ENCODE measurements at places on chromosomes 7 and 10.

DNA sequence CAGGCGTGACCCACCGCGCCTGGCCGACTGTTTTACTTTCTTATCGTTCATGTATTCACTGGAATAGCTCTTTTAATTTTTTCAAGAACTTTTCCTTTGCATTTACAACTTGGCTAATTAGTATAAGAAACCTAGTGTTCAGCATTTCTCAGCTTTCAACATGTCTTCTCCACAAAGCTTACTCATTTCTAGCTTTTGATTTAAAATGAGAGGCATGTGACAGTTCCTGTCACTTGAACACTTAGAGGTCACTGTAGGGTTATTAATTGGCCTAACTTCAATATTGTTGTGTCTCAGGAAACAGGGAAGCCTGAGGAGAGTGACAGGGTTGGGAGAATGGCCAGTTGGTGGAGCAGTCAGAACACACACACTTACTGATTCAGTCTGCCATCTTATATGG is 125.1 kb upstream of the GPR22 start:
- DNase-seq: no peak

DNA sequence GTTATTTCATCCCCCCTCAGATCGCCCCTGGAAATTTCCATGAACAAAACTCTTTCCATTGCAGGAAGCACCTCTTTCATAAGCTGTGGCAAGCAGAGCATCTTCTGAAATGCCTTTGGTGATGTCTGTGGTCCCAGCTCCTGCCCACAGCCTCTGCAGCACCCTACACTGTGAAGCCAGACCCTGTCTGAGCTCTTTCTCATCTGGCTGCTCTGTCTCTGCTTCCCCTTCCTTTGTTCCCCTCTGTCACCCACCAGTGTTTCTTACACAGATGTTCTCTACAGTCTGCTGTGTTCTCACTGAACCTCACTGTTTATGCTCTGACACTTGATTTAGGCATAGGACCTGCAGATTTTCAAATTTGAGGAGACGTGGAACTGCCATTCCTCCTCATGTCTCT is 1.9 kb upstream of the TAS2R39 start:
- no peak for DNase-seq

- DNase-seq: peak; percentile 76
Measured at GRCh38 chr7:786472-787255, 45.6 kb upstream of the SUN1 start.

- no peak for DNase-seq
Measured at GRCh38 chr10:21036757-21037156, 139.6 kb upstream of the NEBL start.

DNA sequence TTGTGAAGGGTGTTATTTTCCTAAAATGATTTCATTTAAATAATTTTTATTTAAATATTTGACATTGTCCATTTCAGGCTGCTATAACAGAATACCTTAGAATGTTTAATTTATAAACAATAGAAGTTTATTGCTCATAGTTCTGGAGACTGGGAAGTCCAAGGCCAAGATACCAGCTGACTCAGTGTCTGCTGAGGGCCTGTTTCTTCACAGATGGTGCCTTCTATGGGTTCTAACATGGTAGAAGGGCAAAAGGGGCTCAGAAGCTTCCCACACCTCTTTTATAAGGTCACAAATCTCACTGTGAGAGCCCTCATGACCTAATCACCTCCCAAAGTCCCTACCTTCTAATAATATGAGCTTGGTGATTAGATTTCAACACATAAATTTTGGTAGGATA is 50.7 kb downstream of the MTURN start:
- DNase-seq: no peak

- DNase-seq: no peak
Measured at GRCh38 chr7:108301387-108301786, 154.8 kb downstream of the NRCAM start.

GRCh38 chr7:36742911-36743775 is 18.8 kb upstream of the AOAH start:
- no peak for DNase-seq

DNA sequence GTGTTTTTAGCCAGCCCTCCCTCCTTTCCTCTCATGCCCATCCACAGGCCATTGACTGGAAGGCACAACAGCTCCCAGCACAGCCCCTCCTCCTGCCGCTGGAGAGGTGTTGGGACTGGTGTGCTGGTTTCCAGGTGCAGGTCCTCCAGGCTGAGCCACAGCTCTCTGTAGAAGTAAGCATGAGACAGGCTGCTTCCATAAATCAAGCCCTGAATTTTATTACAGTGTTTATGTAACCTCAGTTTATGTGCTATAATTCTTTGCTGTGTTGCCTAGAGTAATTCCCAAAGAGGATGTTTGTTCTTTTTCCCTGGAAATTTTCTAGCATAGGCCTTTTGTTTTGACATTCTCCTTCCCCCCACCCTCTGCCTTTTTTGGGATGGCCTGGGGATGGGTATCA is 445.8 kb downstream of the AUTS2 start:
- DNase-seq: no peak

- no peak for DNase-seq
Measured at GRCh38 chr7:12358694-12359093, 45.0 kb downstream of the VWDE start.

DNA sequence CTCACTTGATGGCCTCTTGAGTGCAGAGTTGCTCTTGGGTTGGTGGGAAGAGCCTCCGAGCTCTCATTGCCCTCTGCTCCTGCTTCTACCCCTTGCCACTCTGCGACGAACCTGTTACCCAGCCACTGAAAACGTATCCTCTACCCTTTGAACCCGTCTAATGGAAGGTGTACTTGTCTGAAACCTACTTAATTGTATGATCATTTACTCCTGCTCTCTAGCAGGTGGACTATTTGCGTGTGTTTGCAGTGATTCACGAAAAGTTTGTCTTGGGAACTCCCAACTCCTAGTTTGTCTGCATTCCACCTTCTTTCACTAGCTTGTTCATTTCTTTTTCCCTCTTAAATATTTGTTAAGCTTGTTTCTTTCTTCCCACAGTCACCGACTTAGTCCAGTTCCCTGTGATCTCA is 503 bp downstream of the CROT start:
- DNase-seq: no peak

GRCh38 chr7:42127232-42127622 is 109.8 kb downstream of the GLI3 start:
- DNase-seq: no peak

- DNase-seq: no peak
Measured at GRCh38 chr10:103111031-103111917, 81.8 kb downstream of the NT5C2 start.

GRCh38 chr7:138625849-138626230 is 75.3 kb downstream of the SVOPL start:
- DNase-seq: no peak

DNA sequence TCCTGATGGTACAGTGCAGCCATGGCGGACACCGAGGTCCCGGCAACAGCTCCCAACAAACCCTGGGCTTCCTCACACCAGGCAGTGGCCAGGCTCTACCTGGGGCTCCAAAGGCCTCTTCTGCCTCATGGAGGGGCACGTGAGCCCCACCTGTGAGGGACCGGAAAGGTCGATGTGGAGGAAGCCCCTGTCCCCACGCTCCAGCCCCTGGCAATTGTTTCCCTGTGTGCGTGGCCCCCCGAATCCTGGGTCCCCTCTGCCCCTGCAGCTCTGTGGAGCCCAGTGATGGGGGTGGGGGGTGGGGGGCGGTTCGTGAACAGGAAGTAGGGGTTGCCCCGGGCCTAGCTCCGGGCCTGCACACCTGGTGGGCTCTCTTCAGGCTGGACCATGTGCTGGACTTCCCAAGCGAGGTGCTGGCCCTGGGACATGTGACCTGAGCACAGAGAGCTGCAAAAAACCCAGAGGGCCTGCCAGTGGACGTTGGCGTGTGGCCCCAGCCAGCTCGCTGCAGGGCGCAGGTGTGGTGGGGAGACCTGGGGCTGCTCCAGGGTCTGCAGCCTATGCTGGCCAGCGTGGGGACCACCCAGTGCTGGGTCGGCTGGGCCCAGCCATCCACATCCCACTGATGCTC is 72.6 kb downstream of the INPP5A start:
- DNase-seq: no peak

GRCh38 chr7:118629898-118630438 is 405.5 kb downstream of the ANKRD7 start:
- DNase-seq: no peak

DNA sequence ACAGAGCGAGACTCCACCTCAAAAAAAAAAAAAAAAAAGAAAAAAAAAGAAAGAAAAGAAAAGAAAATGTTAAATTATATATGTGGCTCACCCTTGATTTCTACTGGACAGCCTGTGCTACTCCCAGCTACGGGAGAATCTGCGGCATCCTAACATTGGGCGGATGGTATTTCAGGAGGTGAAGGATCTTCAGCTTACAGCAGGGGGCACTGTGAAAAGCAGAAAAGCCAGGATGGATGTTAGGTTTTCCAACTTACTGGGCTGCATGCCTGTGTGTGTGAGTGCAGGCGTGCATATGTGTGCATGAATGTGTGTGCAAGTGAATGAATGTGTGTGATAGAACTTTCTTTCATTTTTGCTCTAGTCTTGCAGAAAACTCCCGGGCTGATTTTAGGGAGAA is 1066.5 kb downstream of the TYW1 start:
- no peak for DNase-seq

GRCh38 chr7:155722936-155723335 is 78.5 kb downstream of the RBM33 start:
- no peak for DNase-seq

DNA sequence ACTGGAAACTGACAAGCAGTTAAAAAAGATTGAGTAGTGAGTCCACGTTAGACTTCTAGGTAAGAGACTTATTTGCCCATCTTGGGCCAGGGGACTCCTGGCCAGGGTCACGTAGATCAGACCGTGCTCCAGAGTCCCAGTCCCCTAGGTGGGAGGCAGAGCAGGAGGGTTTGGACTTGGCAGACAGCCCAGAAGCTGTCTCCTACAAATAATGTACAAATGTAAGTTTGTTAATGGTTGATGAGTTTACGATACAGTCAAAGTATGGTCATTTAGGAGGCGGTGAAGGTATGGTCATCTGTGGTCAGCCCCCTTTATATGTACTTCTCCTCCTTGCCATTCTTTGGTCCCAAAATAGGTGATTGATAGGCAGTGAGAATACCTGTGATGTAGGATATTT is 28.2 kb downstream of the INPP5F start:
- no peak for DNase-seq

- no peak for DNase-seq
Measured at GRCh38 chr7:151076863-151077704, 3.5 kb downstream of the FASTK start.

- DNase-seq: no peak
Measured at GRCh38 chr7:70436790-70437350, 695.1 kb upstream of the GALNT17 start.

GRCh38 chr10:78648256-78648860 is 420.4 kb upstream of the ZMIZ1 start:
- DNase-seq: no peak

DNA sequence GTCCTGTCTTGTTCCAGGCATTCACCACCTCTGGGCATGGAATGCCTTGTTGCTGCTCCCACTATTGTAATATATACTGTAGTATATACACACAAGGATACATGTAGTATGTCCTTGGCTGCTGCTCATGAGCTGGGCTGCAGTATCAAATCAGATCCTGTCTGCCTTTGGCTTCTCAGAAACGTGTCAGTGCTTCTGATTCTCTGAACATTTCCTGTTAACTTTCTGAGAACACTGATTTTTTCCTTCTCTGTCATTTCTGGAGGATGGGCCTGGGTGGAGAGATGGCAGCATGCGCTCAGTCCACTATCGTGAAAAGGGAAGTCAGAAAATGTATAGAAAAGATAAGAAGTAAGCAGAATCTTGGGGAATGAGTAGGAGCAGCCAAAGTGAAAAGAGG is 12.2 kb downstream of the SFTPA2 start:
- no peak for DNase-seq

DNA sequence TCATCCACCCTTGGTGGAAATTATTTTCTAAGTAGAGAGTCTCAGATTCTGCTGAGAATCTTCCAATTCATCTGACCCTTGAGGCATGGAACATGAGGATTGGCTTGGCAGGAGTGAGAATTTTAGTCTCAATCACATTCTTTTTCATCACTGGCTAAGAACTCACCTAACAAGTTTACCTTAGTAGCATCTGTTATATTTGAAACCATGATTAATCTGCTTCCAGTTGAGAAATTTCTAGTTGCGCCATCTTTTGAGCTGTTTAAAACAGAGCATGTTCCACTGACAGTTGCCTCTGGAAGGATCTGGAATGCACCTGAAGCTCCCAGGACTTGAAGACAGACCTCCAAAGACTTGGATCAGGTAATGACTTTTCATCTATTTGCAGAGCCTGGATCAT is at the start of gene LIPK:
TSS of gene LIPK (plus strand) at position 292 of the 400 bp plus-strand sequence. CDS start 18,295 bp downstream, outside the sequence.
- DNase-seq: no peak

DNA sequence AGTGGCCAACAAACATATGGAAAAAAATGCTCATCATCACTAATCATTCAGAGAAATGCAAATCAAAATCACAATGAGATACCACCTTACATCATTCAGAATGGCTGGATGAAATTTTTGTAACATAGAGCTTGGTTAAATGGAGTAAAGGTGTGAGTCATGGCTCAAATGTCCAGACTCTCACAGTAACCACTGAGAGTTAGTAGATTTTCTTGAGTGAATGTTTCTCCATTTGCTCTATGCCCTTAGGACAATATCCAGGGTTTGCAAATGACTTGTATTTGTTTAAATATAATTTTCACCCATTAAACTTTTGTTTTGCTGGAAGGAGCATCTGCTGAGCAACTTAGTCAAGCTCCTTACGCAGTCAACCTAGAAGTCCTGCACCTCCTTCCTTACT is 967.2 kb downstream of the XPNPEP1 start:
- DNase-seq: no peak

- no peak for DNase-seq
Measured at GRCh38 chr7:28347475-28348318, 64.6 kb upstream of the CREB5 start.

DNA sequence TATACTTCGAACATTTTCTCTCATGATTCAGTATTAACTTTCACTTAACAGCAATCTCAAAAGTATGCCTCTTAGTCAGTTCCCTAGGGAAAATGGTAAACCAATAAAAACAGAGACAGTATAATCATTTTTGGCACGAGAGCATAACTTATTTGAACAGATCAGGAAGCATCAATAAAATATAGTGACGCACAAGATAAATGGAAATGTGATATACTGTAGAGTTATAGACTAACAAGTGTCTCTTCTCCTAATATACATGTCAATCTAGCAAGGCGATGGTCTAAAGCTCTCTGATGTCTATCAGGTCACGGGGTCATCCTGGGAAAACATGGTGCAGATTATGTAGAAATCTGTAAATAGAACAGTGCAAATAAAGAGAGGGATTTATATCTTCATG is 131.6 kb downstream of the HGF start:
- no peak for DNase-seq

GRCh38 chr10:102602272-102603045 is 41.8 kb upstream of the TRIM8 start:
- DNase-seq: no peak

DNA sequence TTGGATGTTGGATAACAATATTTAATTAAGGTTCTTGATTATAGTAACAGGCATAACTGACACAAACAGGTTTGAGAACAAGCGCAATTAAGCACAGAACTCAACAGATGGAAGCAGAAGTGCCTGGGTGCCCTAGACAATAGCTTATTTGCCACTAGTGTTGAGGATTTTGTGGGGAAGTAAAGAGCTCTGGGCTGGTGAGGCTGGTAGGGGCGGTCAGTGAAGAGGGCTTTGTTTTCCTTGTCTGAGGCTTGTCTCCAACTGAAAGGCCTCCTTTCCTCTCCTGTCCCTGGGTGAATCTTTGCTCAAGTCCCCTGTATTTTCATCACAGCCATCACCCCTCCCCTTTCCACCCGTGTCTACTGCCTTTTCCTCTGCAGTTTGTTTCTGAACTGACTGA is 104.6 kb downstream of the KAT6B start:
- no peak for DNase-seq

Measured in stimulated activated CD4-positive, alpha-beta T cell treated with anti-CD3 and anti-CD28 coated beads, Interleukin-4, amount 100 ng/mL, for 24 hours (primary cell).